ENCODE measurements at places on chromosomes 11 and 22.

- no peak for DNase-seq
Measured at GRCh38 chr11:14360976-14361375, 2.0 kb upstream of the RRAS2 start.

DNA sequence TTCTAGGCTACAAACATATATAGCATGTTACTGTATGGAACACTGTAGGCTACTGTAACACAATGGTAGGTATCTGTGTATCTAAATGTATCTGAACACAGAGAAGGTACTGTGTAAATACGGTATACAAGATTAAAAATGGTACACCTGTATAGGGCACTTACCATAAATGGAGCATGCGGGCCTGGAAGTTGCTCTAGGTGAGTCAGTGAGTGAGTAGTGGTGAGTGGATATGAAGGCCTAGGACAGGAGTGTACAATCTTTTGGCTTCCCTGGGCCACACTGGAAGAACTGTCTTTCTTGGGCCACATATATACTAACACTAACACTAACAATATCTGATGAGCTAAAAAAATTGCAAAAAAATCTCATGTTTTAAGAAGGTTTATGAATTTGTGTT lies 21.4 kb downstream of the RNF141 start:
- DNase-seq = no peak

GRCh38 chr22:44870021-44870420 lies 117.6 kb downstream of the ARHGAP8 start:
- no peak for DNase-seq

DNA sequence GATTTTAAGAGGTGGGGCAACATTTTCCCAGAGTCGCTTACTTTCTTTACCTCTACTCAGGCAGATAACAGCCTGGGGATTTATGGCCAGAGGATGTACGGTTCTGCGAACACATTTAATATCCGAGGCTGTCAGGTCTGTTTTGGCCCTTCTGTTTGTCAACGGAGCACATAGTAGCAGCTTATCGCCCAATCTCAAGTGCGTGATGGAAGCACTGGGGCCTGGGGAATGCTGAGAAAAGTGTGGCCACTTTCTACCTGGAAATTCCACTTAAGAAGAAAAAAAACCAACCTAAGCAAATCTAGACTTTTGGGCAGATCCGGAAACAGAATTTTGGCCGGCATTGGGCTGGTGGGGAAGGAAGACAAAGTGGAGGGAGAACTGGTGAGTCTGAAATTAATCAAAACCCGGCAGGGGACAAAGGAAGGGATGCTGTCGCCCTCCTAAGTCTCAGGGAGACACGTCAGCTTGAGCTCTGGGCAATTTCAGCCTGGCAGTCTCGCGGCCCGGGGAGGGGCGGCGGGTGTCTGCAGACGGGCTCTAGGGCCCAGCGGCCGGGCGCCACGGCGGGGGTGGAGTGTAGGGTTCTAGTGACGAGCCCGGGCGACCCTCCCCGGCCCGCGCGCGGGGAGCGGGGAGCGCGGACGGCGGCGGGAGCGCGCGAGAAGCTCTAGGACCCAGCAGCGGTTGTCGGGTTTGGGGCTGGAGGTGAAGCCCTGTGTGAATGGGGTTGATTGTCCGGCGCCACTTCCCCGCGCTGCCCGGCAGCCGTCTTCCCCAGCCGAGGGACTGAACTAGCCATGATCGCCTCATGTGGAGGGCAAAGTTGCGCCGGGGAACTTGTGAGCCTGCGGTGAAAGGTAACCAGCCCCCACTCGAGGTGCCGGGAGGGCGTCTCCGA lies at the start of gene AMOTL1:
AMOTL1 (plus strand) TSS at position 656 of the 901 bp plus-strand sequence; CDS start at position 812, 156 bp downstream.
- peak; percentile 61 for DNase-seq

DNA sequence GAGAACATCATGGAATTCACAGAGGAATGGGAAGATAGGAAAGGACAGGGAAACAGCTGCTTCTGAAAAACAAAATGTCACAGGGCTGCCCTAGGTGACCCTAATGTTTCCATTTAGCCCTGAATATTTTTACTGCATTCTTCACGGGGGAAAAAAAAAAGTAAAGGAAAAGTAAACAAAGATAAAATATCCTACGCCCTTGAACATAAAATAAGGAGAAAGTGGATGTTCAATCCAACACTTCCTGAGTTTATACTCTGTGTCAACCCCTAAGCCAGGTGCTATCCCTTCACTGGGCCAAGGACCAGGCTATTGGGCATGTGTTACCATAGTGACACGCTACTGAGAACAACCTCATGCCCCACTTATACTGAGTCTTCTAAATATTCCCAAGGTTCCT lies 84.7 kb downstream of the FAM76B start:
- DNase-seq = no peak
